ENCODE measurements at places on chromosomes 16 and 17. TPM values are rescaled to one million over a fixed set of nuclear protein-coding genes. Genes with fewer than 3 reads are reported as not detected.

Gene MYCBPAP
- total RNA-seq = 0.64 TPM

- DNase-seq = no peak
Observed at GRCh38 chr17:49964769-49965523, 4.0 kb upstream of the DLX4 start.

DNA sequence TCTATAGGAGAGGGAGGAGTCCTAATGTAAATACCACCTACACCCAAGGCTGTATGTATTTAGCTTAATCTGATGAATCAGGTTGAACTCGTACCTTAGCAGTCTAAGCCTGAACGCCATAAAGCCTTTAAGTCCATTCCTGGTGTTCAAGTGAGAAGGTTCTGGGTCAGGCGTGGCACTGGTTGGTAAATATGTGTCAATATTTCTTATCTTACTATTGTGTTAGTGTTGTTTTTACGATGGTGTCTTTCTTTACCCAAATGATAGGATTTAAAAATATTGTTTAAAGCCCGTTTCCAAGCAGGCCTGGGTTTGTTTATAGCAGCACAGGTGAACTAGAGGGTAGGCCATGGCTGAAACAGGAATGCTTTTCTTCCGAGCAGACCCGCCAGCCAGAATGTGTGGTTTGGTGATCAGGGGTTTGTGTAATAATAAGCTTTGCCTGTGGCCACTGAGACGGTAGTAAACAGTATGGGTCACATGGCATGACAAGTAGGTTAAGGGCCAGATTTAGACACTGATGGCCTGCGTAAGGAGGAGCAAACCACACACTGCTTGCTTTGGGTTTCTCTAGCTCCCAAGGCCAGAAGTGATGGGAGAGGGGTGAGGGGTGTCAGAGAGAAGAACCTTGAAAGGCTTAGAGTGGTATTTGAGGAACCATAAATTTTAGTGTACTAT, 3.3 kb downstream of the TMEM94 start:
- peak; percentile 58 for DNase-seq

- no peak for DNase-seq
Observed at GRCh38 chr17:59278406-59278805, 53.0 kb upstream of the YPEL2 start.

DNA sequence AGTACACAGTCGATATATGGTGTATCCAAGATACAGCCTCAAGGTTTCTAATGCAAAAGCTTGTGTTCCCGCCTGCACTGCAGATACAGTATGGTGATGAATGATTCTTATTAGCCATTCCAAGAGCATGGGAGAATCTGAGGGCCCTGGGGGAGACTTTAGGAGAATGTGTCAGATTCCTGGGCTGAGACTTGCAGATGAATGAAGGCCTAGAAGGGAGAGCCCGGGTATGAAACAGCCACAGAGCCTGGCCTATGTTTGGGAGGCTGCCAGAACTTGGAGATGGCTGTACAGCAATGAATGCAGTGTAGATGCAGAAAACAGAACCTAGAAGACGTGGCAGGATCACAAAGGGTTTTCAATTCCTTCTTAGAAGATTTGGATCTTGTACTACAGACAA, 510.7 kb downstream of the HAPSTR1 start:
- DNase-seq = no peak

- no peak for DNase-seq
Observed at GRCh38 chr16:89191901-89192185, 8.5 kb downstream of the SLC22A31 start.

Gene CDH11
- 265 TPM for total RNA-seq

DNA sequence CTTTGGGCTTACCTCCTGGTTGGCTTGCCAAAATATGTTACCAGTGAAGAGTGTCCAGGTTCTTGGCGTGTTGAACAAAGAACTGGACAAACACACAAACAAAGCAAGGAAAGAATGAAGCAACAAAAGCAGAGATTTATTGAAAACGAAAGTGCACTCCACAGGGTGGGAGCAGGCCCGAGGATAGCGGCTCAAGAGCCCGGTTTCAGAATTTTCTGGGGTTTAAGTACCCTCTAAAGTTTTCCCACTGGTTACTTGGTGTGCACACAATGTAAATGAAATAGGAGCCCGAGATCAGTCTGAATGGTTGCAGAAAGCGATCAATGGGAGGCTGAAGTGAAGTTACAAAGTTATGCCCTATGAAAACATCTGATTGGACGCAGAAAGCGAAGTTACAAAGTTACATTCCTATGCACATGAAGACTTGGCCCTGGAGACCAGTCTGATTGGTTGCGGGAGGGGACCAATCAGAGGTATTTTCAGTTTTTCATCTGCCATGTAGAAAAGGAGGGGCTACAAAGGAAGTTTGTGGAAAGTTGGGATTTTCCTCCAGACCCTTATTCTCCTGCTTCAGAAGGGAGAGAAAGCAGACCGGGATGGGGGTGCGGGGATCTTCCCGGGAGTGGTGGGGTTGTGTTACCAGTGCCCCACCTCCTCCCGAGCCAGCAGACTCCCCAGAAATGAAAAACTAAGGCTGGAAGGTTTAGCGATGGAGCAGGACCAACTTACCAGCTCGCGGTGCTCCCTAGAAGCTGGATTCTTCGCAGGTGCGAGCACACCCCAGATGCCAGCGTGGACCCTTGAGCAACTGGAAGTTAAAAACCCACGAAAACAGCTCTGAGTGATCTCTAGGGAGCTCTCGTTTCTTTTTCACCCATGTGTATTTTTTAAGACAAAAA, at the start of gene SLFN12:
Gene SLFN12, minus strand, starts transcription at position 325 of the 899 bp plus-strand sequence. CDS start 9,472 bp downstream, outside the sequence.
- peak; percentile 98 for DNase-seq
